Retina (tissue), 1 donor: ENCODE measurements at places on chromosomes 16 and 17.

DNA sequence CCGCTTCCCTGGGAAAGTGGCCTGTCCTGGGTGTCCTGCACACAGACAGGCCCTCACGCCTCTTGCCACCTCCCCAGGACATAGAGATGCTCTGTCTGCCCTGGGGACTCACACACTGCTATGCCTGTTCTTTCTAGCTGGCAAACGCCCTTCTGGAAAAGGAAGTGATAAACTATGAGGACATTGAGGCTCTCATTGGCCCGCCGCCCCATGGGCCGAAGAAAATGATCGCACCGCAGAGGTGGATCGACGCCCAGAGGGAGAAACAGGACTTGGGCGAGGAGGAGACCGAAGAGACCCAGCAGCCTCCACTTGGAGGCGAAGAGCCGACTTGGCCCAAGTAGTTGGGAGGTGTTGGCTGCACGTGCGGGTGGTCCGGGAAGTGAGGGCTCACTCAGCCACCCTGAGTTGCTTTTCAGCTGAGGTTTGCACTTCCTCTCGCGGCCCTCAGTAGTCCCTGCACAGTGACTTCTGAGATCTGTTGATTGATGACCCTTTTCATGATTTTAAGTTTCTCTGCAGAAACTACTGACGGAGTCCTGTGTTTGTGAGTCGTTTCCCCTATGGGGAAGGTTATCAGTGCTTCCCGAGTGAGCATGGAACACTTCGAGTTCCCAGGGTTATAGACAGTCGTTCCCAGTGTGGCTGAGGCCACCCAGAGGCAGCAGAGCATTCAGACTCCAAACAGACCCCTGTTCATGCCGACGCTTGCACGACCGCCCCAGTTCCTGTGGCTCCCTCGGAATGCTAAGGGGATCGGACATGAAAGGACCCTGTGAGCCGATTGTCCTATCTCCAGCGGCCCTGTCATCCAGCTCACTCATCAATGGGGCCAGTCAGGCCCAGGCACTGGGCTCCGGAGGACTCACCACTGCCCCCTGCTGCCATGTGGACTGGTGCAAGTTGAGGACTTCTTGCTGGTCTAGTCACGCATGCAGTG is 3.5 kb upstream of the RPL13 start:
- DNase-seq, result peak; percentile 77

DNA sequence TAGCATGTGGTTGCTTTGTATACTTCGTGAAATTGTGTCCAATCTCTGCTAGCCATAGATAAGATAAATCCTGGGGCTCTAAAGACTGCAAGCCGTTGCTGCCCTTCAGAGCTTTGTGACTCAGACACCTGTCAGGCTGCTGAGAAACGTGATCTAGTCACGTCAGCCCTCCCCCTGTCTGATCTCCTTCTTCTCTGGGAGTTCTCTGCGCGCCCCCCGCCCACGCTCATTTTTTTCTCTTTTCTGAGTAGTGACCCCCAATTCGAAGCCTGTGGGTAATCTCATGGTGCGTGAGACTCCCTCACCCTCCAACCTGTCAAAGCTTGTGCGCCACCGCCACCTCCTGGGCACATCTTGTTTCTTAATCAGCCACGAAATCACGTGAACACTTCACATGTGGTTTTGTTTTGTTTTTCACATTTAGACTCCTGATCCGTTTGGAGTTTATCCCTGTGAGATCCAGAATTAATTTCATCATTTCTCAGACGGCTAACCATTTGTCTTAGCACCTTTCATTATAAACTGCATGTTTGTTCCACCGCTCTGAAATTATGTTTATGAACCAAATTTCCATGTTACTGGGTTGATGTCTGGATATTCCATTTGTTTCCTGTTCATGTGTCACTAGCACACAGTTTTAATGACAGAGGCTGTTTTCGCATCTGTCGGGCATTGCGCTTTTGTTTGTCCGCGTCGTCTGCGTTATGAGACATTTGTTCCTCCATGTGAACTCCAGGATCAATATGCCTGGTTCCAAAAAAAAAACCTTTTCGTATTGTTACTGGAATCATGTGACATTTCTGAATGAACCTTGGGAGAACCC is 977 bp upstream of the ZNF778 start:
- DNase-seq, result peak; percentile 87

DNA sequence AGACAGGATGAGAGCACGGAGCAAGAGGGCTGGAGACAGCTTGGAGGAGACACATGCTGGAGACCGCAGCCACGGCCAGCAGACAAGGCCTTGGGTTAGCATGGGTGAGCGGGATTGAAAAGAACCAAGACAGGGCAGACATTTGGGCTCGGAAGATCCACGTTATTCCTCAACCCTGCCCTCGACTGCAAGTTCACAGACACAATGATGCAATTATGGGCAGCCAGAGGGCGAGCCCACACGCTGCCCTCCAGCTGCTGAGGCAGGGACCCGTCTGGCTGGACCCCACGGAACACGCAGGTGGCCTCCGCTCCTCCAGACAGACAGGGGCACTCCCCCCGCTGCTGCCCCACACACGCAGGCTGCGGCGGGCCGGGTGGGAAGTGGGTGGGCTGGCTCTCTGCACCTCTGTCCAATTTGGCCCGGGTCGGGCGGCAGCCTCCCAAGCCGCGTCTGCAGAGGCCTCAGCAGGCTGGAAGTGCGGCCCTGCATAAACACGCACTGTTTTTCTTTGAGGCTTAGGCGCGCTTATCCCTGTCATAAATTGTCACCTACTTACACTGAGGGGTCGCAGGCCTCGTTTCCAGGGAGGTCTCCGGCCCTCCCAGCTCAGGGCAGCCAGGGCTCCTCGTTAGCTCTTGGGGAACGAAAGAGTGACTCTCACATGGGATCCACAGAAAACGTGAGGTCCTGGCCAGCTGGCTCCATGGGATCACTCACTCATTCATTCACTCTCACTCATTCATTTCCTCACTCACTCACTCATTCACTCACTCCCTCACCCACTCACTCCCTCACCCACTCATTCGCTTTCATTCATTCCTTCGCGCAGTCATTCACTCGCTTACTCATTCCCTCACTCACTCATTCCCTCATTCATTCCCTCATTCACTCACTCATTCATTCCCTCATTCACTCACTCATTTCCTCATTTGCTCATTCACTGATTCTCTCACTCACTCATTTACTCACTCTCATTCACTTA is 303.9 kb downstream of the C16orf95 start:
- peak; percentile 72 for DNase-seq

GRCh38 chr17:57946798-57947358 is 8.3 kb downstream of the CUEDC1 start:
- DNase-seq, result no peak

- DNase-seq, result no peak
These were observed 797 bp upstream of the RAB11FIP3 start for GRCh38 chr16:424623-425081.

DNA sequence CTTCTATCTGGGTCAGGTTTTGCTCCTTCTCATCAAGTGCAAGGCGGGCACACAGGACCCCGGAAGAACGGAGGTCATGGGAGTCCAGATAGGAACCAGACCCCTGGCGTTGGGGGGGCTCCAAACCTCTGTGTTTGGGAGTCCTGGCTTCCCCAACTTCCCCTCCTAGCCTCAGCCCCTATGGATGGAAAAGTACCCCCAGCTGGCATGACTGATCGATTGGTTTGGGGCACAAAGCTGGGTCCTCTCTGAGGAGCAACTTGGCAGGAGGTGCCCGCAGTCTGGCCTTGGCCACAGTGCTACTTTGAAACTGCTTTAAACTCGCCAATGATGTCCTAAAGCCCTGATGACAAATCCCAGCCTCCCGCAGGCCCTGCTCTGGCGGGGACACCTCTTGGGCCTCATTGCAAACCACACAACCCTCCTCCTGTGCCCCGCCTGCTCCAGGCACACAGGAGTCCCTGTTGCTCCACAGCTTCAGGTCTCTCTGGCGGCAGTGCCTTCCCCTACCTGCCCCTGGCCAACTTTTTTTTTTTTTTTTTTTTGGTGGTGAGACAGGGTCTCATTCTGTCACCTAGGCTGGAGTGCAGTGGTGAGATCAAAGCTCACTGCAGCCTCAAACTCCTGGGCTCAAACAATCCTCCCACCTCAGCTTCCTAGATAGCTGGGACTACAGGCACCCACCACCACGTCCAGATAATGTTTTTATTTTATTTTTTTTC is 38.0 kb upstream of the SNN start:
- DNase-seq, result no peak

DNA sequence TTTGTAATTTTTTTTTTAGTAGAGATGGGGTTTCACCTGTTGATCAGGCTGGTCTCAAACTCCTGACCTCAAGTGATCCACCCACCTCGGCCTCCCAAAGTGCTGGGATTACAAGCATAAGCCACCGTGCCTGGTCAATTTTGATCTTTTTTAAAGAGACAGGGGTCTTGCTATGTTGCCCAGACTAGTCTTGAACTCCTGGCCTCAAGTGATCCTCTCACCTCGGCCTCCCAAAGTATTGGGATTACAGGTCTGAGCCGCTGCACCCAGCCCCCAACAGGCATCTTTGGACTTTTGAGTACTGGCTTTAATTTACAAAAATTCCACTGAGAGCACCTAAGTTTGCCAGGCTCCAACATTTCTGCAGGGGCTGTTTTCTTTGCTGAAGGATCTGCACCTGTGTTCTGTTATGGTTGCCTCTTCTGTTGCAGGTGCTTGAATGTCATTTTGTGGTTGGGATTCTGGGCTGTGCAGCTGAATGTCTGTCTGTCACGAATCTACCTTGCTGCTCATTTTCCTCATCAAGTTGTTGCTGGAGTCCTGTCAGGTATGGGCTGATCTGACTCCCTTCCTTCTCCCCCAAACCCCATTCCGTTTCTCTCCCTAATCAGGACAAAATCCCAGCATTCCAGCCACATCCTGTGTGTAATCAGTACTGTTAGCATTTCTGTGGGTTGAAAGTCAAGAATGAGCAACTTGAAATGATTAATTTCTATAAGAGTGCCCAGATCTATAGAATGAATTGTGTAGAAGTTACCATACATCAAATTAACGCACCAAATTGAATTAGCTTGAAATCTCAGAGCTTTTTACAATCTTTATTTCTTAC is 8.5 kb downstream of the G6PC1 start:
- DNase-seq, result no peak

GRCh38 chr16:65658787-65659220 is 536.9 kb upstream of the CDH11 start:
- no peak for DNase-seq

DNA sequence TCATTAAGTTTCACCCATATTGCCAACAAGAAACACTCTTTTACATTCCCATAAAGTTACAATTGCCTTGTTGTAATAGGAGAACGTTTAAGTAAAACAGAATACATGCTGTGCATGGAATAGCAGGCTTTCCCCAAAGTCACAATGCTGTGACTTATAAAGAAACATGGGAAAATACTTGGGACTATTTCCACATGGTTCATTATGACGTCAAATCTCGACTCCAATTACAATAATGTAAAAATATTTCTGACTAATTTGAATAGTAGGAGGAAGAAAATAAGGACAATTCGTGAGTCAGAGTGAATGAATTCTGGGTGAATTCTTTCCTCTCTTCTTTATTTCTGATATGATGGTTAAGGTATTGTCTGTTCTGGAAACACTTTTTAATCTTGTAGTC is 52.8 kb downstream of the CDH11 start:
- DNase-seq, result no peak

- DNase-seq, result no peak
These were observed 4.8 kb downstream of the SHISA6 start for GRCh38 chr17:11245791-11246190.

- no peak for DNase-seq
These were observed 241.1 kb downstream of the SOX9 start for GRCh38 chr17:72361892-72362291.

- no peak for DNase-seq
These were observed 10.6 kb downstream of the PHF12 start for GRCh38 chr17:28940675-28941074.

GRCh38 chr16:2983706-2984136 is 3.5 kb upstream of the PKMYT1 start:
- DNase-seq, result peak; percentile 96

GRCh38 chr16:27692576-27692975 is 142.6 kb downstream of the KATNIP start:
- DNase-seq, result no peak

- no peak for DNase-seq
These were observed 38.7 kb downstream of the ABCC6 start for GRCh38 chr16:16184594-16184993.

- DNase-seq, result no peak
These were observed 31.2 kb upstream of the TENT4B start for GRCh38 chr16:50121721-50122445.

DNA sequence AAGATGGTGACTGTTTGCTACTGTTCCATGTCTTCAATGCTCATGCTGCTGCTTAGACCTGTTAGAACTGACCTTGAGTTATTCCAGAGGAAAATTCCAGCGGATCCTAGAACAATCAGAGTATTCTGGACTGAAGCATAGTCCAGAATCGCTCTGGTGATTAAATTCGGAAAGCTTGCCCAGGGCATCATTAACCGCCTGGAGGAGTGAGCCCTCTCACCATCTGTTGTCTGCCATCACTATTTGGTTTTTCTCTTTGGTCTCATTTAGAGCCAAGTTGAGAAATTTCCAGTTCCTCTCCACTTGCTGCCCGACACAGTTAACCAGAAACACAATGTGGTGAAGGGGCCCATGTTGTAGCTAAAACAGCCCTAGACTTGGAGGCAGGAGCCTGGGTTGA is 104.1 kb downstream of the BMERB1 start:
- DNase-seq, result no peak

DNA sequence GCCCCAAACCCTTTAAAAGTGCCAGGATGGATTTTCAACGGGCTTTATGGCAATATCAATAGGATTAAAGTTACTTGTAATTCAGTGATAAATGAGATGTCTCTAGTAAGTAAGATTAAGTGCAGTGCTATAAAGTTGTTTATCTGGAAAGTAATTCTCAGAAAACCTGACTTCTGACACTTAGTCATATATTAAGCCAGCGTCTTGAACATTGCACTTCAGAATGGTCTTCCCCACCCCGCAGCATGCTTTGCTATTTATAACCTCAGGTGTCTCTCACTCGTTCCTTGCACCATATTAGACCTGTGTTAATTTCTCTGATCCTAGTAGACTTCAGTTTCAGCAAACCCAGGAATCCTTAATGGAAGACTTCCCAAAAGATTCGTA is 2.1 kb upstream of the MAF start:
- no peak for DNase-seq

DNA sequence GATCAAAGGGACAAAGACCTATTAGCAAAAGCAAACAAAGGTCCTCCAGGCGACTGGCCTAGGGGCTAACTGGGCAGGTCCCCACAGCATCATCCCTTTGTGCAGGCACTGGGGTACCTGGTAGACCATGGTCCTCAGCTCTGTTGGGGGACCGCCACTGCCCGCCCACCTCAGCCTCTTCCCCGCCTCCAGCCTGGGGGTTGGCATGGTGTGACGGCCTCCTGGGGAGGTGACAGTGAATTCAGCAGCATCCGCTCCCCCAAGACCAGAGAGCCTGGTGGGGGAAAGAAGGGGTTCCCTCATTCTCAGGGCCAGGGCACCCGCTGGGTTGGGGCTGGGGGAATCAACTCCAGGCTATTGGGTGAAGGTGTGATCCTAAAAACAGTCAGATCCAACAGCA is 38.7 kb upstream of the DNAH9 start:
- no peak for DNase-seq

- DNase-seq, result no peak
These were observed 14.6 kb upstream of the KRT17 start for GRCh38 chr17:41638941-41639340.

DNA sequence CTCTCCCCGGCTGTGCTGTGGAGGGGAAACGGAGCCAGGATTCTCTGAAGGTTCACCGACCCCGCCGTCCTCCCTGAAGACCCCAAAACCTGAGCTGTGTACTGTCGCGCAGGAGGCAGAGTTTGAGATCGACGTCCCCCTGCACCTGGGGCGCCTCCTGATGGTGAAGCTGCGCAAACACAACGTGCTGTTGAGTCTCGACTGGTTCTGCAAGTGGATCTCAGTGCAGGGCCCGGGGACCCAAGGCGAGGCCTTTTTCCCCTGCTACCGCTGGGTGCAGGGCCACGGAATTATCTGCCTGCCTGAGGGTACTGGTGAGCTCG is 62.6 kb upstream of the TEKT1 start:
- DNase-seq, result peak; percentile 62
